Fibroblast of skin of right biceps (primary cell): ENCODE measurements at places on chromosomes 12 and 14.
A peak's percentile ranks its signal among the peaks of the same experiment; 100 is the strongest.

DNA sequence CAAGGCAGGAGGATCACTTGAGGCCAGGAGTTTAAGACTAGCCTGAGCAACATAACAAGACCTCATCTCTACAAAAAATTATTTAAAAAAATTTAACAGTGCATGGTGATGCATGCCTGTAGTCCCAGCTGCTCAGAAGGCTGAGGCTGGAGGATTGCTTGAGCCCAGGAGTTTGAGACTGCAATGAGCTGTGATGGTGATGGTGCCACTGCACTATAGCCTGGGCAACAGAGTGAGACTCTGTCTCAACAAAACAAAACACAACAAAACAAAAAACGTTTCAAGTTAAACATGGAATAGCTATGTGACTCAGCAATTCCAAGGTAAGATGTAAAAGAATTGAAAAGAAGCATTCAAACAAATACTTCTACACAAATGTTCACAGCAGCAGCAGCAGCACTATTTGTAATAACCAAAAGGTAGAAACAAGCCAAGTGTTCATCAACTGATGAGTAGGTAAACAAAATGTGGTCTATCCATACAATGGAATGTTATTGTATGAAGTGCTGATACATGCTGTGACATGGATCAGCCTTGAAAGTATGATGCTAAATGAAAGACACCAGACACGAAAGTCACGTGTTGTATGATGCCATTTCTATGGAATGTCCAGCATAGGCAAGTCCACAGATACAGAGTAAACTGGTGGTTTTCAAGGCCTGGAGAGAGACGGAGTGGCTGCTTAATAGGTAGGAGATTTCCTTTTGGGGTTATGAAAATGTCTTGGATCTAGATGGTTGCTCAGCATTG, 31.4 kb downstream of the CFAP251 start:
- DNase-seq = peak; percentile 92

- no peak for DNase-seq
Observed at GRCh38 chr12:79871621-79872020, 63.3 kb downstream of the PPP1R12A start.

DNA sequence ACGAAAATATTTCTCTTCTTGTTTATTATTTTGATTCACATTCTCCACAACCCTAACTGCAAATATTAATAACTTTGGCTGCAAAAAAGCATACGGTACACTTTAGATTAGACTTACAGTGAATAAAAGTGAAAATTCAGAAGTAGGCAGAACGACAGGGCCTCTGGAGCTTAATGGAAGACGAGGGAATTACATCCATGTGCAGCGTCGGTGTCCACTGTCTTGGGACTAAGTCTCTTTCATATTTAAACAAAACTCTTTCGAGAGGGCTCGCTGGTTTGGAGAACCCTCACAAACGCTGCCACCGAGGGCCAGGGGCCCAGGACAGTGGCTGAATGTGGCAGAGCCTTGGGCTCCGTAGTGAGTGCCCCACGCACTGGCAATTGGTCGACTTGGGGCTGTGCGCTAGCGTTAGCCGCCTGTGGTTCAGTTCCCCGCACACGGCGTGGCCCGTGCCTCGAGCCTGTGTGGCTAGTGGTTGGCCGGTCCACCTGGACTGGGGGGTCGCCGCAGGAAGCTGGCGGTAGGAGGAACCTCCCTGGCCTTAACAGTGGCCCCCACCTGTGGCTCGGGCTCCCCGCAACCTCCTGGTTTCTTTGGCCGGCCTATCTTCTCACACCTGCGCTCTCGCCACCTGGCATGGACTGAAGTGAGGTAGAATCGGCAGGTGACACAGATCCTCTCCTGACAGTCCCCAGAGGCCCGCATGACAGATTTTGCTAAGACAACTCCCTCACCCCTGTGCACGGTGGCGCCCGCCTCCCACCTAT, 739 bp upstream of the PAX9 start:
- no peak for DNase-seq

- DNase-seq = no peak
Observed at GRCh38 chr12:30997685-30998440, 71.3 kb downstream of the TSPAN11 start.

DNA sequence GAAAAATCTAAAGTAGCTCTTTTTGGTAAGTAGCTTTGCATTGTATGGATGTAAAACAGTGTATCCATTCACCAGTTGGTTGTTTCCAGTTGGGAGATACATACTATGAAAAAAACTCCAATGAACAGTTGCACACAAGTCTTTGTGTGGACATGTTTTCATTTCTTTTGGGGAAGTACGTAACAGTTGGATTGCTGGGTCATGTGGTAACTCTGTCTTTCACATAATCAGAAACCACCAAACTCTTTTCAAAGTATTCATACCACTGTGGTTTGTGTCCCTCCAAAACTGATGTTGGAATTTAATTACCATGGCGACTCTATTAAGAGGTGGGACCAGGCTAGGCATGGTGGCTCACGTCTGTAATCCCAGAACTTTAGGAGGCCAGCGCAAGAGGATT, 58.9 kb upstream of the RESF1 start:
- DNase-seq = no peak

DNA sequence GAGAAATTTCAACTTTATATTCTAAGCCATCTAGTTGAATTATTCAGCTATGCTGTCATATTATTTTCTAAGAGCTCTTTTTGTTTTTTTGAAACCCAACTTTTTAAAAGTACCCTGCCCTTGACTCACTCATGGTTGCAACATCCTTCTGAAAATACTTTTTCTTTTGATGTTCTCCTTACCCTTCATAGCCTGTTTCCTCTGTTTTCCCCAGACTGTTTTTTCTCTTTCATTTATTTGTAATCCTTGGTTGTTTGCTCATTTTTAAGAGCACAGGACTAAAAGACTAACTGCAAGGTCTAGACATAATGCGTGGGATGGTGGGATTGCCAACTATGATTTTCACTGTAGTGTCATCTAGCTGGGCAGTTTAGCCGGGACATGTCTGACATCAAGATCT, 21.2 kb upstream of the CDKL1 start:
- DNase-seq = no peak

GRCh38 chr12:30023186-30023585, 239.4 kb upstream of the TMTC1 start:
- peak; percentile 28 for DNase-seq

GRCh38 chr12:113766131-113766878, 199.8 kb downstream of the RBM19 start:
- no peak for DNase-seq

- no peak for DNase-seq
Observed at GRCh38 chr14:43132441-43132840, 1374.6 kb downstream of the FSCB start.
